ENCODE measurements at places on chromosomes 2 and 18. TPM values are rescaled to one million over a fixed set of nuclear protein-coding genes. Genes with fewer than 3 reads are reported as not detected.

FZD7 gene
- 18.5 TPM for total RNA-seq

LHCGR gene
- total RNA-seq, result 0.79 TPM

FOXI3 gene
- 0.06 TPM for total RNA-seq

CIAO1 gene
- total RNA-seq, result 74.2 TPM

BOLL gene
- total RNA-seq, result not detected

EGR4 gene
- 0.10 TPM for total RNA-seq

TEKT4 gene
- 2.7 TPM for total RNA-seq

HOXD12 gene
- total RNA-seq, result not detected

ONECUT2 gene
- total RNA-seq, result 4.5 TPM

DHRS9 gene
- 4.6 TPM for total RNA-seq

CNTNAP5 gene
- 32.9 TPM for total RNA-seq

CGREF1 gene
- total RNA-seq, result 19.0 TPM

PTPRN gene
- 67.3 TPM for total RNA-seq

FTCDNL1 gene
- 6.1 TPM for total RNA-seq

ABCB11 gene
- 0.20 TPM for total RNA-seq

CCBE1 gene
- 0.99 TPM for total RNA-seq

OTOF gene
- 1.6 TPM for total RNA-seq

USP40 gene
- 40.2 TPM for total RNA-seq

VIT gene
- 1.5 TPM for total RNA-seq

SPATA3 gene
- not detected for total RNA-seq

GRCh38 chr18:71529703-71530303 lies 1014.3 kb downstream of the CBLN2 start:
- DNase-seq, result no peak

DNA sequence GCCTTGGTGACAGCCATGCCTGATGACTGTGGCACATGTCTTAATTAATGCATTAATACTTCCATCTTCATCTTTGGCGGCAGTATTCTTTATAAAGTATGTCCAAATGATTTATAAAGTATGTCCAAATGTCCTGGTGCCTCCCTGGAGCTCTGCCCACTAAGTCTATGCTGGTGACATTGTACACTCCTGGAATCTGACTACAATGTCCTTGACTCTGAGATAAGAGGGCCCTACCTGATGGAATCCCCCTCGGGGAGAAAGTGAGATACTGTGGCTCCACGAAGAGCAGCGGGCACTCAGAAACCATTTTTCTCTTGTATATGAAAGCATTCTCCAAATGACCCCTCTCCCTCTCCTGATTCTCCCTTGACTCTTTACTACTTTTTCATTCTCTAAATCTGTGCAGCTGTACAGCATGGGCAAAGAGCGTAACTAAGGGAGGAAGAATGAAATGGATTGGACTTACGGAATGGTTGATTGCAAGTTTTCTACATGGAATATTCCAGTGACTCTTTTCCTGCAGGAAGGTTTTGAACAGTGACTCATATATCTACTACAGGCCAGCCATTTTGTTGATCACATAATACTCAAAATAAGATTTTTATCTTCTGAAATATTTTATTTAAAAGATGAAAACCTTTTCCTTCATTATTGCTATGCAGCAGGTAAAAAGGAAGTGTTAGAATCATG lies 17.3 kb downstream of the RAB12 start:
- no peak for DNase-seq

GRCh38 chr2:128531856-128532255 lies 213.2 kb upstream of the HS6ST1 start:
- DNase-seq, result no peak

- no peak for DNase-seq
These were observed 84.6 kb upstream of the RFX8 start for GRCh38 chr2:101559551-101559950.

GRCh38 chr2:195836002-195836401 lies 179.0 kb downstream of the SLC39A10 start:
- DNase-seq, result no peak

GRCh38 chr18:48946329-48946835 lies 4.4 kb downstream of the SMAD7 start:
- DNase-seq, result no peak

GRCh38 chr2:1995987-1996386 lies 251.7 kb upstream of the PXDN start:
- no peak for DNase-seq

- DNase-seq, result no peak
These were observed 89.9 kb upstream of the CDCA7 start for GRCh38 chr2:173264603-173265366.

- DNase-seq, result no peak
These were observed 38.0 kb upstream of the ERMN start for GRCh38 chr2:157363612-157364101.

DNA sequence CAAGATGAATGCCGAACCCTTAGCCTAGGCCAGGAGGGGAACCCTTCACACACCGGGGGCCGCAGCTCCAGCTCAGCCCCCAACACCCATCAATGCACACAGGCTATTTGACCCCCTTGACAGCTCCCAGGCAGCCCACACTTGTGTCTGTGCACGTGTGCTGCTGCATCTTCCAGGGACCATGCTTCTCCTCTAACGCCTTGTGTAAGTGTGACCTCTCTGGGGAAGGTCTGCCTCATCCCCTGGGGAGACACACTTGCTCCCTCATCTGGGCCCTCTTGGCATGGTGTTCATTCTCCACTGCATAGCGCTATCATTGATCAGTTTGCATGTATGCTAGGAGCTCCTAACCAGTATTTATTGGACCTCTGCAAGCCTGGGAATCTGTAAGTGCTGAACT lies 120.0 kb upstream of the FHL2 start:
- DNase-seq, result no peak

GRCh38 chr2:218010984-218011652 lies 8.3 kb upstream of the TNS1 start:
- peak; percentile 87 for DNase-seq

DNA sequence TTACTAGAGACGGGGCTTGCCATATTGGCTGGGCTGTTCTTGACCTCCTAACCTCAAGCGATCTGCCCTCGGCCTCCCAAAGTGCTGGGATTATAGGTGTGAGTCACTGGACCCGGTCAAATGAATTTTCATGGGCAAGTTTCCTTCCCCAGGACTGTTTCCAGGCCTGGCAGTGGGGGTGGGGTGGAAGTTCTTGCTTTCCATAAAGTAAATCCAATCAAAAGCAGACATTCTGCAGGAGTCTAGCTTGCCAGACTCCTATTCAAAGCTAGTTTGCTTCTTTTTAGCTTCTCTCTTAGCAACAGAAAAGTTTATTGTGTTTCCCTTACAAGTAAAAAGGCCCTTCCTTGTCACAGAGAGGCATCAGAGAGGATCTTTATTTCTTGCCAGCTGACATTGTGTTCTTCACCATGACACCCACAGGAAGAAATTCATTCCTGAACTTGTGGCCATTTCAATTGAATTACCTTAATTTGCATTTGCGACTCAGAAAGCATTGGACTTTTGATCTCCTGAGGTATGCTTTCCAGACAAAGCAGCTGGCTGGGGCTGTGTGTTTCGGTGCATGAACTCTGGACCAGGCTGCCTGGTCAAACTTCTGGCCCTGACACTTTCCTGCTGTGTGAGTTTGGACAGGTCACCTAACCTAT lies 37.9 kb downstream of the LYPD1 start:
- peak; percentile 86 for DNase-seq

DNA sequence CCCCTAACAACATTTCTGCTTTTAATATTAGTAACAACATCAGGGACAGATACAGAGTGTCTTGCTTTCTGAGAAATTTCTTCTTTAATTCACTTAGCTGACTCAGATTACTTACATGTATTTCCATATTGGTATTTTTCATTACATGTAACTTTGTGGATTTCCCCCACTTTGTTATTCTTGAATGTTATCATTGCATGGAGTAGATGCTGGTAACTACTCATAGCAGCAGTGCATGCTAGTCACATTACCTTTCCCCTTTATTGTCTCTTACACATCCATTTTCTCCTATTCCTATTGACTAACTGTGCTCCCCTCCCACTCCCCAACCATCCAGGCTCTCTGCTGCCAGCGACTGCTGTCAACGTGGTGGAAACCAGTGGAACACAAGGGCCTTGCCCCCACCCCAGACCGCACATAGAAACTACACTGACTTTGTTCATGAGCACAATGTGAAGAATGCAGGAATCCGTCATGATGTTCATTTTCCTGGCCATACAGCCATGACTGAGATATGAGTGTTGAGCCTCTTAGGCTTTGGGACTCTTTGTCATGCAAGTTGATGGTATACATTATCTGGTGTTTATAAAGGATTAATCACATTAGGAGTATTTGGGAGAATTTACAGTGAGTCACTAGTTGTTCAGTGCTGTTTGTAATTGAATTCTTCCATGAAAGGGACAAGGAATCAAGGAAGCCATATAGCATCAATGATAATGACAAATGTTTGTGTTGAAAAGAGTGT lies 91.0 kb downstream of the EPB41L5 start:
- DNase-seq, result no peak

GRCh38 chr2:120883607-120884440 lies 148.2 kb downstream of the GLI2 start:
- DNase-seq, result no peak

- no peak for DNase-seq
These were observed 611.7 kb downstream of the TSN start for GRCh38 chr2:122366969-122367645.

GRCh38 chr2:236844711-236845110 lies 241.0 kb upstream of the COPS8 start:
- no peak for DNase-seq

- no peak for DNase-seq
These were observed 89.1 kb downstream of the SMC6 start for GRCh38 chr2:17664534-17664933.

DNA sequence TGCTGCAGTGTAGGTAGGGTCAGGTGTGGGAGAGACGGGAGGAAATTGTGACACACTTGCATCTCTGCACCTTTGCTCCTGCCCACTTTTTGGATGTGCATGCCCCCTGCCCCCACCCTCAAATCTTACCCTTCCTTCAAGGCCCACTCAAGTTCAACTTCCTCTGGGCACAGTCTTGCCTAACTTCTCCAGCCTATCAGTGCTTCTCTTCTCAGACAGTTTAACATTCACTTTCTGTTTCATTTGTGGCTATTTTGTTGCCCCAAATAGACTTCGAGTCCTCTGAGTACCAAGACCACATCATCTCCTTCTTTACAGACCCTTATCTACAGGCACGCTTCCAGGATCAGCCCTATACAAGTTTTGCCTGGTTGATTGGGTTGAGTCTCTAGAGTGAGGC lies 2.7 kb downstream of the ST8SIA5 start:
- no peak for DNase-seq

DNA sequence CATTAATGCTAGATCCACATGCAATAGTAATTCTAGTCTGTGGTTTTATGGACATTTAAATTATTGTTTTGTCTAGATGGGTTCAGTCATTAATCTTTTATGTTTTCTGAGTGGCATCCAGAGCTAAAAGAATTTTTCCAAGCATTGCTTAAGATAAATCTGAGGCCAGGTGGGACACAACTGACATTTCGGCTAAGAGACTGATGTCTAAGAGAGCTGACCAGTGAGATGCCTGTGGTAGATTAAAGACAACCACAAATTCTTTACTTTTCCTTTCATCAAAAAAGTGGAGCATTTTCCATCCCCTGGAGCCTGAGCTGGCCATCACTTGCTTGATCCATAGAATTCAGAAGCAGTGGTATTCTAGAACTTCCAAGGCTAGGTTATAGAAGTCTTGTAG lies 182.2 kb downstream of the NRP2 start:
- no peak for DNase-seq

GRCh38 chr2:69452687-69453086 lies 15.5 kb upstream of the NFU1 start:
- no peak for DNase-seq

DNA sequence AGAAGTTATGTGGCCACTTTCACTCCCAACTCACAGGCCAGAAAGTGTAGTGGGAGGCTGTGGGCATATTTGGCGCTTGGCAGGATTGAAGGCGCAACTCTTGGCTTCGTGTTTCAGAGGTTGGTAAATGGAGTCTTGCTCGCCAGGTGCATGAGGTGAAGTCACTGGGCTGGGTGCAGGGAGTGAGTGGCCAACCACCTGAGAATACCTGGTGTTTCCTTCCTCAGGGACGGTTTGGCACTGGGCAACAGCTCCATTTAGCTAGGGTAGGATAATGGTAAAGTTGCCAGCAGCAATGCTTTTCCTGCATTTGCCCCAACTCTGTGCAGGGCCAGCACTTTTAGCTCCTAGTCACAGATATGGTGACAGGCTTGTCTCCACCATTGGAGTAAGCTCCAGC lies 115.9 kb downstream of the AGAP1 start:
- no peak for DNase-seq

DNA sequence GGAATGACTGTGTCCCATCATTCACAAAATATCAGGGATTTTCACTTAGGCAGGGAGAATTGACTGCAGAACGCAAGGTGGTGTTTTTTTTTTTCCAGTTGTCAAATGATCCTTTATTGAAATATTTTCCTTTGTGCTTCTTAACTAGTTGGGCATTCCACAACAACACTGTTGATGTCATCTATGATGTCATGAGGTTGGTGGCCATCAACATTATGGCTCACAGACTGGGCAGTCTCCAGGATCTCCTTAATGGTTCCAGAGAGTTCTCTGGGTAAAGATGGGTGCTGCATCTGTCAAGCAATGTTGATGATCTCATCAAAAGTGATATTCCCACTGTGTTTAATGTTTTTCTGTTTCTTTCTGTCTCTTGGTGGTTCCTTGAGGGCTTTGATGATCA lies 31.8 kb upstream of the PLEKHM3 start:
- DNase-seq, result no peak

GRCh38 chr2:208361077-208361441 lies 45.5 kb upstream of the PTH2R start:
- DNase-seq, result no peak

- DNase-seq, result no peak
These were observed 73.0 kb downstream of the L3MBTL4 start for GRCh38 chr18:6341709-6342108.
